ENCODE measurements at places on chromosomes 2 and 18.

DNA sequence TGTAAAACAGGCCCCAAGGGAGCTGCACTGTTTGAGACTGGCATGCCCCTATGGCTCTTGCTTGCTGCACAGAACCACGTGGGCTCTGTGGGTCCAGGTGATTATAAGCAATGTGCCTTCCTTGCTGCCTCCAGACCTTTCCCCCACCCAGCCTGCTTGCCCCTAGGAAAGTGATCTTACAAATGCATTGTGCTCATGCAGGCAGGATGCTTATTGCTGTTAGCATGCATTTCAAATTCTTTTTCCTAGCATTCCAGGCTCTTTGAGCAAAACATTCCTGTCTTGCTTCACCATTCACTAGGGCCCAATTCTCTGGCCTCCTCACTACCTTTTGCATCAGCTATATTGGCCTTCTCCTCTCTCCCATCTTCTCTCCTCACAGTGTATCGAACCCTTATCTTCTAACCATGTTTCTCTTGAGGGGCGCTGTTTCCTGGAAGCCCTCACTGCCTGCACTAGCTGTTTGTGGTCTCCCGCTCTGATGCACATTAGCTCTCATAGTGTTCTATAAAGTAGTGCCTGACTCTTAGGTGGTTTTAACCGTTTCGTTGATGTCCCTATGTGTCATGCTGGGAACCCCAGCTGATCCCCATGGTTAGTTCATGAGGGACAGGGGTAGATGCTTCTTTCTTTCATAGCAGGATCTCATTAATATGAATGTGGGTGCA, 152.9 kb upstream of the EPAS1 start:
- no peak for DNase-seq

DNA sequence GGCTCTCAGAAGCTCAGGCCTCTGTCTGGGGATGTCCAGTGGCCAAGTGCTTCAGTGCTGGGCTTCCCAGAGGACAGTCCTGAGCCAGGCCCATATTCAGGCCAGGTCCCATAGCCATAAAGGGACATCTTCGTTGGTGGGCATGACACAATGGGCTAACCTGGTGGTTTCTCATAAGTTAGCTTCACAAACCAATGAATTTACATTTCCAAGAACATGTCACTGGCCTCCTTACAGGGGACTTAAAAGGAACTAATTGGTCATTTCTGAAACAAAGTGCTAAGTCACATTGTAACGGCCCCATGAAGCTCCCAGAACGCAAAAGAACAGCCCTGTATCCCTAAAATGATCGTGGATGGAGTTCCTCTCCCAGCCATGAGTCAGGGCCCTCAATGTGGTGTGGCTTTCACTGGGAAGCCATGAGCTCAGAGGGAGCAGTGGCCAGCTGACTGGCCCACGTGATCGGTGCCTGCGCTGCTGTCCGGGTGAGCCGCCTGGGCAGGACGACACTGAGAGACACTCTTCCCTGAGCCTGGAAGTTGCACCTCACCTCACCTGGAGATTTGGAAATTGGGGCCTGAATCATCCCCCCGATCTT, 163.7 kb upstream of the APCDD1 start:
- no peak for DNase-seq

GRCh38 chr2:141384676-141385075, 746.1 kb downstream of the LRP1B start:
- no peak for DNase-seq

DNA sequence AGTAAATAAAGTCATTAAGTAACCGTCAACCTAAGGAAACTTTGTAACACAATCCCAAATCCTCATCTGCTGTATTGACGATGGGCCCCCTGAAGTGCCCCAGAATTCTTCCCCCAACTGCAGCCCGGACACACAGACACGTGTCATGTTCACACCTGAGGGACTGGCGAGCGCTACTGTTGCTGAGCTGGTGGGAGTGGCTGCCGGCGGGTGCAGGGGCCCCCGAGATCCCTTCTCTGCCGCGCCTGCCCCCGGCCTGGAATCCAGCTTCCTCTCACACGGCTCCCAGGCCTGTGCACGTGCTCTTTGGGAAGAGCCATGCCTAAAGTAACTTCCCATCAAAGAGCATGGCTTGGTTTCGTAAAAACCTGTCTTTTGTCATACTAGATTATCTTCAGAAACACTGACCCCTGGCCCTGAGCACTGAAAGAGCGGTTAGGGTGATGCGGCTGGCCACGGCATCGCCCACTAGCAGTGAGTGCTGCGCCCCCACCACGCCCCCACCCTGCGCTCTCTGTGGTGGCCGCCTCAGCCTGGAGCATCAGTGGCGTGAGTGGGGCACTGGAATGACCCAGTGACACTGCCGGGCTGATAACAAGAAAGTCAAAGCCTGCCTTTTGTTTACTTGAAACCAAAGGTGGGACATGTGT, 56.0 kb downstream of the ADI1 start:
- DNase-seq = no peak

DNA sequence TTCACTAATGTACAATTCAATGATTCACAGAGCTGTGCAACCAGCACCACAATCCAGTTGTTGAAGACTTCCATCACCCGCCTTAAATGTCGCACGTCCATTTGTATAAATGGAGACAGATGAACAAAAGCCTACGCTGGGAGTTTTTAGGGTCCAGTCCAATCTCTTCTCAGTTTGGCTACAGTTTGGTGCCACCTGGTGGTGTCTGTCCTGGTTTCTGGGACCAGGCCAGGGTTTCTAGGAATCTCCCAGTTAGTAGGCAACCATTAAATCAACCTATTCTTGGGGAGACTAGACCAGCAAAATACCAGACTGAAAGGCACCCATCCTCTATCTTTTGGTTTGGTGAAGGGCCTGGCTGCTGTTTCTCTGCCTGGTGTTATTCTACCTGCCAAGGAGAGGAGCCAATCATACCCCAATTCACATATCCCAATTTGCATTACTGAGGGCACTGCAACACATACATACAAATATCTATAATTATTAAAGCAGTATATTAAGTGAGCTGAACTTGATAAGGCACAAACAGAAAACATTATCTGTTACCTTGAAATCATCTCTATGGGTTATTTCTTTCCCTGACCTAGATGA, 3.2 kb upstream of the DDX1 start:
- peak; percentile 65 for DNase-seq

DNA sequence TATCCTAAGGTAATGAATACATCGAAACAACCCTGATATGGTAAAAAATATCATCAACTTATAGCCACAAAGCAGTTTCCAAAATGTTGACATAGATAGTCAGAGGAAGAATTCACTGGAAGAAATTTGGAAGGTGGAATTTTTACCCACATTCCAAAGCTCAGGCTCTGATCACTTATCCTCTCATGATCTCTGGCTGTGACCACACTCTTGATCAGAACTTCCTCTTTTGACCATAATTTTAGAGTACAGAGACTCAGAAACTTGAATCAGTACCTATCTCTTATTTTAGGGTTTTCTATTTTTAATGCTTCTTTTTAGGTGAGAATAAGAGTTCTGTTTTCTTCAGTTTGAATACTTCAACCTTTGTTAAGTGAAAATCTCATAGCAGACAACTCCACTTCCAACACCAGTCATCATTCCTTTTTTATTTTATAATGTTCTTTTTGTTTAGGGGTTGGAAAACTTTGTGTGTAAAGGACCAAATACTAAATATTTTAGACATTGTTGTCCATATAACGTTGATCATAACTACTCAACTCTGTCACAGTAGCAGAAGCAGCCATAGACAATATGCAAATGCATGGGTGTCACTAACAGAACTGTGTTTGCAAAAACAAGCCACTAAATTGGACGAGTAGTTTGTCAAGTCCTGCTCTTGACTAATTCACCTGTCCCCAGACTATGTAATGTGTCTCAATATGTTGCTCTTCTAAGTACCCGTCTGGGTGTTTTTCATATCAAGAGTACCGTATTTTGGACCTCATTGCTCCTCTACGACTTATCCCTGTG, 891.6 kb upstream of the CRIM1 start:
- DNase-seq = no peak

DNA sequence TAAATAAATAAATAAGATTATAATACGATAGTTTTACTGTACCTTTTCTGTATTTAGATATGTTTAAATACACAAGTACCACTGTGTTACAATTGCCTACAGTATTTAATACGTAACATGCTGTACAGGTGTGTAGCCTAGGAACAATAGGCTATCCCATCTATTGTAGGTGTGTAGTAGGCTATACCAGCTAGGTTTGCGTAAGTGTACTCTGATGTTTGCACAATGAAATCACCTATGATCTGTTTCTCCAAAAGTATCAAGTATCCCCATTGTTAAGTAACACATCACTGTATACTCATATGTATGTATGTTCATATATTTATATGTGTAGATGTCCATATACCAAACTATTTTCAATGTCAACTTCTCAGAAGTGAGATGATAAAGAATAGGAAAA, 118.2 kb upstream of the RND3 start:
- no peak for DNase-seq

- no peak for DNase-seq
These were observed 380.6 kb upstream of the REG3G start for GRCh38 chr2:78644854-78645253.

- DNase-seq = no peak
These were observed 17.5 kb upstream of the CEP192 start for GRCh38 chr18:12973562-12974213.

GRCh38 chr2:7973801-7974480, 707.9 kb upstream of the ID2 start:
- no peak for DNase-seq

- DNase-seq = no peak
These were observed 989.7 kb upstream of the CRIM1 start for GRCh38 chr2:35365859-35366258.

DNA sequence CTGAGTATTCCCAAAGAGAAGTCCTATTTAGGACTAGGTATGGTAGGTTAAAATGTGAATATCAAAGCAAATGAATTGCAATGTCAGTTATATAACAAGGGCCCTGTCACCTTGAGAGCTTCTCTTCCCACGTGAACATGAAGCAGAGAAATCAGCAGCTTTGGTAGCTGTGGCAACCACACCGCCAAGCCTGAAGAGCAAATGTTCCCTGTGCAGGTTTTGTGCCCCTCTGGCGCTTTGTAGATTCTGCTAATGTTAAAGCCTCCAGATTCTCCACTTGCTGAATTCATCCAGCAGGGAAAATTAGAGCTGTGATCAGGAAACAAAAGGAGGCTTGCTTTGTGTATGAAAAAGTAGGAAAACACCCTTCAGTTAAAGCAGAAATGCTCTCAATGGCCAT, 322.6 kb downstream of the RBM43 start:
- peak; percentile 22 for DNase-seq

DNA sequence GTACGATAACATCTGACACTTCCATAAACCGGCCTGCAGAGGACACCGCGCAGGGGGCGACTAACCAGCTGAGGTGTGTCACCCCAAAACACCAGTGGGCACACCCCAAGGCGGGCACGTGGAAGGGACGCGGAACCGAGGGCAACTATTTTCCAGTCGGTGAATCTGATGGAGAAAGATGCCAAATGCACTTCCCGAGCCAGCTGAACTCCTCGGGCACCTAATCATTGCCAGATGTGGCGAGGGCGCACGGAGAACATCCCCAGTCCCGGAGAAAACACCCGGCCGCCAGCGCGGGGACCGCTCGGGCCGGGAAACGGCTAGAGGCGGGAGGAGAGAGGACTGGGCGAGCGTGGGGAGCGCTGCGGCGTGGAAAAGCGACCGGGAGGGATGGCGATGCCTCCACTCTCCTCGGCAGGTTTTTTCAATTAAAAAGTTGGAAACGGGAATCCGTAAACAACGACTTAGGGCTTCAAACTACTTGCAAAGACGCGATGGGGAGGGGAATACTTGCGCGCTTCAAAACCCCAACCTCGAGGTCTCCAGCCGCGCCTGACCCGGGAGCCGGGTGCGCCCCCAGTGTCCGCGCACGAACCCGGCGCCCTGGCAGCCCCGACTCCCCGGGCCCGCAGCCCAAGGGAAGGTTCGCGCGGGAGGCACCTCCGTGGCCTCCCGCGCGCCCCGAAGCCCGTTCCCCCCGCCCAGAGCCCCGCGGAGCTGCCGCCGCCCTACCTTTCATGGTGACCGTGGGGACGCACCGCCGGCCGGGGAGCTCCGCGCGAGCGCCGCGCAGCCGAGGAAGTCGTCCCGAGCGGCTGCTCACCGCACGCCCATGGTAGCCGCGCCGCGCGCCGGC, 497 bp downstream of the COLEC12 start:
- DNase-seq = no peak

GRCh38 chr18:34957864-34958259, 83.4 kb upstream of the MAPRE2 start:
- DNase-seq = no peak

DNA sequence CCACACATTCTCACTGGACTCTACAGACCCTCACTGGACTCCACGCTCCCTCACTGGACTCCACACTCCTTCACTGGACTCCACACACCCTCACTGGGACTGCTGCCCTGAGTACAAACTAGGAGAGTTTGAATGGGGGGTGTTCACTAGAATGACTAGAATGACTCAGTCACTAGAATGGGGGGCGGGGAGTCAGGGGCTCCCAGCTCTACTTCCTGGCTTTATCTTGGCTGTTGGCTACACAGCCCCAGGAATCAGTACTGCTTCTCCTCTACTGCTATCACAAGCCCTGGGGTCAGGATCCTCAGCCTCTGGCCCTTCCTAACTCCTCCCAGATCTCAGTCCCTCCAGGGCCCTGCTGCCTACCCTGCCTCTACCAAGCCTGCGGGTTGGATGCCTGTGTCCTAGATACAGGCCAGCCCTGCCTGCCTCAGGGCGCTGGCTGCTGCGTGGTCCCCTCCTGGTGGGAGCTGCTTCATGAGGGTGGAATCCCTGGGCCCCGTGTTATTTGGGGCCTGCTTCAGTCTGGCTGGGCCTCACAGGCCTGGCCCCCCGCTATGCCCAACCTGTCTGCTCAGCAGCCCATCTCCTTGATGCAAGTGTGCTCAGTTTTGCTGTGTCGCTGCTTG, 7.8 kb downstream of the PTMA start:
- DNase-seq = no peak

GRCh38 chr2:212265777-212266176, 272.8 kb downstream of the ERBB4 start:
- DNase-seq = no peak

DNA sequence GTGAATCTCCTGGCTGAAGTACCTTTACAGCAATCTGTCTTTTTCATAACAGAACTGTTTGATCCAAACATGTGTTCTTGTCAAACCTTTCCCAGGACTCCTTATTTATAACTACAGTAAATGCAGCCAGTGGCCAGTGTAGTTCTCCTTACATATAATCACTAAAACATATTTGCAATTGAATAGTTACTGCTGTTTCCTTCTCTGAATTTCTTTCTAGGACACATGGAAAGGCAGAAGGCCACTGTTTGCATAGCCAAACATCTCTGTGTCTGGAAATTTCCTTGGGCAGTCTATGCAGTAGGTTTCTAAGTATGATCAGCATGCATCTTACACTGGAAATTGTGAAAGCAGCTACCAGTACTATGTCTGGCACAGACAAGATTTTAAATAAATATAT, 57.4 kb upstream of the COL3A1 start:
- no peak for DNase-seq

DNA sequence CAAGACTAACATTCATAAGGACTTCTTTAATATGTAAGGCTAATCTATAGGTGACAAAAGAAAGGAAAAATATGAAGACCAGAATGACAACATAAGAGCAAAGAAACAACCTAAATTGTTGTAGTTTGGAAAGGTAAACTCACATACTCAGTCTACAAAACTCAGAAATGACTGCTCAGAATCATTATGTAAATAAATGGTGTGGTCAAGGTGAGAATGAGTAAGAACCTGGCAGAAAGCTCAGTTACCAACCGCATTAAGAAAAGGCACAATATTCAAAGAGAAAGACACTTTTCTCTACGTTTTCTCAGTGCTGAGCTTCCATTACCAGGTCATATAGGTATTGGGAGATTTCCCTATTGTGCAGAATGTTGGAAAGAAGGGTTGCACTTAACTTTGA, 15.8 kb downstream of the ATF2 start:
- DNase-seq = no peak

GRCh38 chr2:197387179-197387578, 47.6 kb downstream of the SF3B1 start:
- no peak for DNase-seq
